ENCODE measurements at places on chromosomes 4 and X.

DNA sequence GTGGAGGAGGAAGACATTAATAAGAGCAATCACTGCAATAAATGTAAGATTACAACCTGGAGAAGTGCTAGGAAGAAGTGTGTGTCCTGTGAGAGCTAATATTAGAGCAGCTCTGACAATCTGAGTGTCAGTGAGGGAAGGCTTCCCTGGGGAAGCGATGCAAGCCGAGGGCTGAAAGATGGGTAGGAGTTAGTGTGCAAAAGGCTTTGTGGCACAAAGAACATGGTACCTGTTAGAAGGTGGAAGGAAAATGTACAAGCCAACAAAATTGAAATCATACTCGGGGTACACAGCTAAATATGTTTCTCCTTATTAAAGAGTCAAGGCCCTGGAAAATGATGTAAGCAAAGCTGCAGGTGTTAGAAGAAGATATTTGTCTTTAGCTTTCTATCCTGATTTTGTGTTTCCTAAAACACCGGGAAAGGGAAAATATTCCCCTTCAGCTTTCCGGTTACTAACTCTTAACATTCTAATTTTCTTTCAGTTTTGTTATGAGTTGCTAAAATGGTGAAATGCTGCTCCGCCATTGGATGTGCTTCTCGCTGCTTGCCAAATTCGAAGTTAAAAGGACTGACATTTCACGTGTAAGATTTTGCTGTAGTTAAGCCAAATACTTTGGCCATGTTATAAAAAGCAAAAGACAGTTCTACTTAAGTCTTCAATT is 808 bp downstream of the THAP6 start:
- no peak for DNase-seq

GRCh38 chr4:122604146-122604545 is 16.7 kb downstream of the IL21 start:
- no peak for DNase-seq

DNA sequence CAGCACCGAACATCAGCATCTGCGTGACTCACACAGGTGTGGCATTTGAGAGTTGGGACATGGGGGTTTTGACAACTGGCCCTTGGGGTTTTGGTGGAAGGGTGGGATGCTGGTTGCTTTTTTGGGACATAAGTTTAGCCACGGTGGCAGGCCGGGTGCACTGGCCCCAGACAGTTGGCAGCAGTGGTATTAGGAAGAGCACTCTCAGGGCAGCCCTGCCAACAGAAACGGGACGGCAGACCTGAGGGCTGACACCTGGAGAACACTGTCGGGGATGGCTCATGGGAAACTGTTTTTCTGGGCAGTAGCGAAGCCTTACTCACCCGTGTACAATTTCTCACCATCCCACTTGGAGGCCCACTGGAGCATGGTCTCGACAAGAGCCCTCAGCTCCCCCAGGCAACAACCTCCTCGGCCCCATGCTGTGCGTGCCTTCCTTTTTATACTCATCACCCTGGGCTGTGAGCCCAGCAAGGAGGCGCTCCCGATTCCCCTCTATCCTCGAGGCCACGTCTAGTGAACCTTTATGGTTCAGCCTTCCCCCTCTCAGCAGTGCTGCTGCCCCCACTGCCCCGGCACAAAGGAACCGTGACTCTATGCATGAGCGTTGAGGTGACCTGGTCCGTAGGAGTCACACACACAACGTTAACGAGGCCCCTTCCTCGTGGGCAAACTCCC is 30.6 kb downstream of the WDR1 start:
- no peak for DNase-seq

GRCh38 chr4:19195696-19196095 is 1056.0 kb upstream of the SLIT2 start:
- no peak for DNase-seq

DNA sequence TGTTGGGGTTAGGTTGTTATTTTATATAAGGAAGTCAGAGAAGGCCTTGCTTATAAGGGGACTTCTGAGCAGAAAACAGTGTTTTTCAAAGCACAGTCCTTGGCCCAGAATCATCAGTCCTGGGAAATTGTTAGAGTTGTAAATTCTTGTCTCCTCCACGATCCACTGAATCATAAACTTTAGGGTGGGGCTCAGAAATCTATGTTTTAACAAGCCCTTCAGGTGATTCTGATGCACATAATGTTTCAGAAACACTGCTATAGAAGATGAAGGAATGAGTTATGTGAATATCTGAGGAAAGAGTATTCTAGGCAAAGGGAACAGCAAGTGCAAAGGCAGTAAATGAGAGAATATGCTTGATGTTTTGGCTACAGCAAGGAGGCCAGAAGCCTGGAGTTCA is 121.8 kb downstream of the COL4A6 start:
- no peak for DNase-seq

GRCh38 chr4:17323554-17324385 is 188.1 kb downstream of the QDPR start:
- no peak for DNase-seq

DNA sequence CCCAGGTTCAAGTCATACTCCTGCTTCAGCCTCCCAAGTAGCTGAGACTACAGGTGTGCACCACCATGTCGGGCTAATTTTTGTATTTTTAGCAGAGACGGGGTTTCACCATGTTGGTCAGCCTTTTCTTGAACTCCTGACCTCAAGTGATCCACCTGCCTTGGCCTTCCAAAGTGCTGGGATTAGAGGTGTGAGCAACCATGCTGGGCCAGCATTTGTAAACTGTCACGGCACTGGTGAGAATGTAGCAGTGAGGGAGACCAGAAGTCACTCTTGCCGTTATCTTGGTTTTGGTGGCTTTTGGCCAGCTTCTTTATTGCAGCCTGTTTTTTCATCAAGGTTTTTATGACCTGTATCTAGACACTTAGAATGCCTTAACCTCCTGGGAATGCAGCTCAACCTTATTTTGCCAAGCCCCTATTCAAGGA is 22.4 kb downstream of the PCDH18 start:
- DNase-seq, result no peak

- no peak for DNase-seq
Observed at GRCh38 chrX:44106864-44107263, 133.7 kb upstream of the NDP start.

DNA sequence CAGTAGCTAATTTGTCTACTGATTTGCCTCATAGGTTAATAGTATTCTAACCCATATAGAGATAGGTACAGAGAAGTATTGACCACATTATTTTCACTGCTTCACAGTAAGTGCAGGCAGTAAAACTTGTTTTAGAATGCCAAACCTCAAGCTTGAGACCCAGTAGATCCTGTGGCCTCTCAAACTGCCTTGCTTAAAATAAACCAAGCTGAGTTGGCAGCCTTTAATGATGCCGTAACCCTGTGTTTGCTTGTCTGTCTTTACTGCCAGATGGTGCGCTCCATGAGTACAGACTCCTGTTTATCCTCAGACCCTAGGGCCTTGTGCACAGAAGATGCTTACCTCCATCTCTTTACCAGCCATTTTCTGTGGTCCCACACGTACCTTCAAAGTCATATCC is 50.8 kb downstream of the ANXA3 start:
- DNase-seq, result no peak

GRCh38 chrX:119417842-119418241 is 18.7 kb downstream of the SLC25A43 start:
- DNase-seq, result no peak

- DNase-seq, result no peak
Observed at GRCh38 chr4:78720994-78721677, 55.0 kb upstream of the BMP2K start.

DNA sequence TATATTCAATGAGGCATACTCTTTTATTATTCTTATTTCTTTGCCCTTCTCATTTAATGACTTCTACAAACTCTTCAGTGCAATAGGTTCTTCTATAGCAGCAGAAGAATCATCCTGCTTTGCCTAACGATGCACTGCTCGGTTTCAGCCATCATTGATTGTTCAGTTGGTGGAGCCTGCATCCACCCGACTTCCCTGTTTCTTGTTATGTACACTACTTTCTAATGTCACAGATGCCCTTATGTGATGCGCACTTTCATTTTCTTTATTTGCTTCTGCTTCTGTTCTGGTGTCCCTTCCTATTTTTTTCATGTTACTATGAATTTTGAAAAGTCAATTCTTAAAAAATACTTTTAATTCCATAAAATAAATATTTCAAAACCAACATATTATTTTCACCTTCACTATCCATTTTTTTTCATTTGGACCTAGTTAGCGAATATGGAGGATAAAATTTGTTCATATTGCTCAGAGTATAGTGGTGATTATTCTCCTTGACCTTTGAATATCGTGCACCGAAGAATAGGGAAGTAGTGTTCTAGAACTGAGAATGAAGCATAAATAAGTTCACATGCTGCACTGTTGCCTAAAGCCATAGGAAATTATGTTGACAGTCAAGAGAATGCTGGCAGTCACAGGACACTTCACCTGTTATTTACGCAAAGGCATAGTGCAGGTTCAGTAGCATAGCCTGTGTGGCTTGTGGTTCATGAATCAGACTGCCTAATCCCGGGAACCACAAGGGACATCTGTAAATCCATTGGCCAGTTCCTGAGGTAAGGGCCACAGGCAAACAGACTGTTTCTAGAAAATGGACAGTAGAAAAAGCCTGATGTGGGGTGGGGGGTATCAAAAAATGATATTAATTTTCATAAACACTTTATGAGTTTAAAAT is 21.3 kb upstream of the SFRP2 start:
- DNase-seq, result no peak

GRCh38 chr4:176824645-176825366 is 32.1 kb upstream of the VEGFC start:
- no peak for DNase-seq

- DNase-seq, result no peak
Observed at GRCh38 chr4:148170408-148171365, 271.5 kb downstream of the NR3C2 start.

DNA sequence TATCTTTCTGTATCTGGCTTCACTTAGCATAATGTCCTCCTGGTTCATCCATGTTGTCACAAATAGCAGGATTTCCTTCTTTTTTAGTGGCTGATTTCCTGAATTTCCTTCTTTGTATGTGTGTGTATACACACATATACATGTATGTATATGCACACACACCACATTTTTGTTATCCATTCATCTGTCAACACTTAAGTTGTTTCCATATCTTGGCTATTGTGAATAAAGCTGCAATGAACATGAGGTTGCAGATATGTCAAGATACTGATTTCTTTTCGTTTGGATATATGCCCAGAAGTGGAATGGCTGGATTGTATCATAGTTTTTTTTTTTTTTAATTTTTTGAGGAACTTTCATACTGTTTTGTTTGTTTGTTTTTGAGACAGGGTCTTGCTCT is 76.2 kb downstream of the WNK3 start:
- no peak for DNase-seq

- no peak for DNase-seq
Observed at GRCh38 chrX:114584983-114585842, 1.3 kb downstream of the HTR2C start.

DNA sequence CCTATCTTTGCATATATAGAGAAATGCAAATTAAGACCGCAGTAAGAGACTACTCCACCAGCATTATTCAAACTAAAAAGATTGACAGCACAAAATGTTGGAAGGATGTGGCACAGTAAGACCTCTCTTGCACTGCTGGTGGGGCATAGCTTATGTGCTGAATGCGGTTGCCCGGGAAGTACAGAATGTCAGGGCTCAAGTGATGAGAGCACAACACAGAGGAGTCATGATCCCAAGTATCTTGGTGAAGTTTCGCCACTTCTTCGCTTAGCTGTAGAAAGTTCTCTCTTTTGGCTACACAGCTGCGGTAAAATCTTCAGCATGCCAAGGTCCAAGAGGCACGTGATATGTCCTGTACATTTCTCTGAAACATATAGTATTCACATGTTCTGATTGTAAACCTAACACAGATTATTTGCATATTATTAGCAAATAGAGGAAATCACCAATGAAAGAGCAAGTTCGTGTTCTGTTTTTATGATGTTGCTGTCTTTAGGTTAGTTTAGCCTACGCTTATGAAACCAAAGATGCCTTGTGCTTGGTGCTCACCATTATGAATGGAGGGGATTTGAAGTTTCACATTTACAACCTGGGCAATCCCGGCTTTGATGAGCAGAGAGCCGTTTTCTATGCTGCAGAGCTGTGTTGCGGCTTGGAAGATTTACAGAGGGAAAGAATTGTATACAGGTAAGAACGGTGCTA is 55.0 kb downstream of the HTT-AS start:
- no peak for DNase-seq

- DNase-seq, result no peak
Observed at GRCh38 chr4:180581061-180581460, 1662.1 kb upstream of the TENM3 start.

GRCh38 chrX:2972391-2972790 is 34.0 kb upstream of the ARSH start:
- DNase-seq, result no peak

- DNase-seq, result no peak
Observed at GRCh38 chr4:139642364-139642763, 23.3 kb upstream of the MGST2 start.

DNA sequence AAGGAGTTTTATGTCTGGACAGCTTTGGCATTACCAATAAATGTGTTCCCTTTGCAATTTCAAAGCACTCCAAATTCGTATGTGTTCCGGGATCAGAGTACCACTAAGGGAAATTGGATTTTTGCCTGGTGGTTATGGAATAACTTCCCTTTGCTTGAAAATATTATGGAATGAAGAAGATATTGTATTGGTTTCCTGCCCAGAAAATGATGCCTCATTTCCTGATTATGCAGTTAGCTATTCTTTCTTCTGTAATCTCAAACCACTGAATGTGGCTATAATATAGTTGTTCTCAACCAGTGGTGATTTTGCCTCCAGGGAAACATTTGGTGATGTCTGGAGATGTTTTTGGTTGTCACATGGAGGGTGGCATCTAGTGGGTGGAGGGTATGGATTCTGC is 142.9 kb downstream of the PCDH7 start:
- no peak for DNase-seq

GRCh38 chr4:154606728-154607723 is 5.4 kb downstream of the FGG start:
- no peak for DNase-seq

GRCh38 chr4:93947286-93947685 is 118.7 kb downstream of the ATOH1 start:
- DNase-seq, result no peak
